ENCODE measurements at places on chromosomes 4 and X.
A peak's percentile ranks its signal among the peaks of the same experiment; 100 is the strongest.

DNA sequence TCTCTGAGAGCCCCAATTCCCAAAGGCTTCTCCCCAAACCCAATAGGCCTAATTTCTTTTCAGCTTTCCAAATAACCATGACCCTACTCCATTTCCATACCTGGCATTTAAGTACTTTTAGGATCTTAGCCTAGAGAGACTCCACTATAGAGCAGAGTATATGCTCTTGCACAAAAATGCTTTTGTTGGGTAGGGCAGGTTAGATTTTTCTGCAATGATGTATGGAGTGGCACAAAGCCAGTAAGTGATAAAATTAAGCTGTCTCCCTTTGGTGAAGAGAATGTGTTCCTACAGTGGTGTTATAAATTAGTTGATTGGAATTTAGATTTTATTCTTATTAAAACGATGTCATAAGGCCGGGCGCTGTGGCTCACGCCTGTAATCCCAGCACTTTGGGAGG, 124.9 kb downstream of the INPP4B start:
- no peak for DNase-seq

GRCh38 chr4:57040510-57040909, 61.8 kb downstream of the POLR2B start:
- no peak for DNase-seq

DNA sequence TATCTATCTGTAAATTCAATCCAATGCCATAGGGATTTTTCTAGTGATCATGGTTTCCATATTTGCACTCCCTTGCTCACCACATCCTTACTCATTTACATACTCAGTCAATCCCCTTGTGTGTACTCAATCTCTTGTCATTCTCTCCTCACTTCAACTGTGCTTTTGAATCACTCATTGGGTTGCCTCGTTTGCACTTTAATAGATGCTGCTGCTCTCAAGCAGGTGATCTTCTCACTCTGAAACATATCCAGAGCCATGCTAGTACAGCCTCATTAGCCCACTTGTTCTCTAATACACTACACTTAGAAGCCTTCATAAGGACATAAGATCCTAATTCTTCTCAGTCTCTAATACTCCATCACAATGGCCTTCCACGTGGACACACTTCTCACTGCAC, 507.9 kb downstream of the TECRL start:
- DNase-seq: no peak

DNA sequence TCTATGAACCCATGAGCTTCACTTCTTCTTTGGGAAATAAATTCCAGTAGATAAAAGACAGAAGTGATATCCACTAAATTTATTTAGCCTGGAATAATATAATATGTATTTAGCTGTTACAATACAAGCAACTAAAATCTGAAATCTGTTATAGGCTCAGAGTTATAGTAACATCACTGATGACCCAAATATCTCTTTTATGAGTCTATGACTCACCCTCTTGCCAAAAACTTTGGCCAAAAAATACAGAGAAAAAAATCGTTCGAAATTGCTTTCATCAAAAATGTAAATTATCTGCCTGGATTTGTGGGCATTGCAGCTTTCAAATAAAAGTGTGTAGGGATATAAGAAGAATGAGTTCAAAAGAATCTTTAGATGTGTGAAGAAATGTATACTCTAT, 89.4 kb upstream of the DKK2 start:
- no peak for DNase-seq

DNA sequence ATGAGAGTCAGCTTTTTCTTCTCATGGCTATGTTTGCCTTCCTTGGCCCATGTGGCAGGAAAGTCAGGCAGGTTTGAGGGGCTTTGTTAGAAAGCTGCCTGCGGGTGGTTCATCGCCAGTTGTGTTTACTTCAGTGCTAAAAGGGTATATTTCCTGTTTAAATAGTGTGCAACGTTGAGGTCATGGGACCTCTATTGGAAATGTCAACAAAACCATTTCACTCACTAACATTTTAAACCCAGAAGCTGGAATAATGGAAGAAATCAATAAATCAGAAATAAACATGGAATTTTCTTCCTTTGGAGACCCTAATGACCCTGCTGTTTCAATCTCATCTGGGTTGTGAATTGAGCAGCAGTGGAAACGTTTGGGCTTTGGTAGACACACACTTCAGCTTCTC, 185.8 kb downstream of the ANKRD50 start:
- DNase-seq: no peak

DNA sequence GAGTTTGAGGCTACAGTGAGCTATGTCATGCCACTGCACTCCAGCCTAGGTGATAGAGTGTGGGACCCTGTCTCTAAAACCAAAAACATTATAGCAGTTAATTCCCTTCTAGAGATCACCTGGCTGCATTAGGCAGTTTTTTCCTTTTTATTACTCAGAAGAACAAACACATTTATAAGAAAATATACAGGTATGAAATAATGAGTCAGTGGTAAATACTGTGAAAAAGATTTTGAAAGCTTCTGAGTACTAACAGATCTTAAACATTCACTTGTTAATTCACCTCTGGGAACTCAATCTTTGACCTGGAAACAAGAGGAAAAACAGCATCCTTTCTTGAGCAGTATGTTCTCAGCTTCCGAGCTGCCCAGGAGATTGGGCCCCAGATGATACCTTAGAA, 64.1 kb downstream of the UCHL1 start:
- no peak for DNase-seq

DNA sequence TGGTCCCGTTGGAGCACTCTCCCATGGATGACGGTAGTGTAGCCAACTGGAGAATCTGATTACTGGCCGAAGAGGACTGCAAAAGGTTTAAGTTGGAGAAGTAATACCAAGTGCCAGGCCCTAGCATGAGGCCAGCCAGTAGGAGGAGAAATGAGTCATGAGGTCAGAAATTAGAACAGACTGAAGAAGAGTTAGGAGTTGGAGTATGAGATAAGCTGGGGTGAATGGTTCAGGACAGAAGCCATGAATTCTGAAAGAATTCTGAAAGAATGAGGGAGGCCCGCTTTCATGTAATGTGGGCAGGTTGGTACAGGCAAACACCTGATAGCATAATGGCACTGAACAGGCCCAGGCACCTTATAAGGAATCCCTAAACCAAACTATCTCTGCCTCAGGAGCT, 18.4 kb upstream of the STK26 start:
- no peak for DNase-seq

DNA sequence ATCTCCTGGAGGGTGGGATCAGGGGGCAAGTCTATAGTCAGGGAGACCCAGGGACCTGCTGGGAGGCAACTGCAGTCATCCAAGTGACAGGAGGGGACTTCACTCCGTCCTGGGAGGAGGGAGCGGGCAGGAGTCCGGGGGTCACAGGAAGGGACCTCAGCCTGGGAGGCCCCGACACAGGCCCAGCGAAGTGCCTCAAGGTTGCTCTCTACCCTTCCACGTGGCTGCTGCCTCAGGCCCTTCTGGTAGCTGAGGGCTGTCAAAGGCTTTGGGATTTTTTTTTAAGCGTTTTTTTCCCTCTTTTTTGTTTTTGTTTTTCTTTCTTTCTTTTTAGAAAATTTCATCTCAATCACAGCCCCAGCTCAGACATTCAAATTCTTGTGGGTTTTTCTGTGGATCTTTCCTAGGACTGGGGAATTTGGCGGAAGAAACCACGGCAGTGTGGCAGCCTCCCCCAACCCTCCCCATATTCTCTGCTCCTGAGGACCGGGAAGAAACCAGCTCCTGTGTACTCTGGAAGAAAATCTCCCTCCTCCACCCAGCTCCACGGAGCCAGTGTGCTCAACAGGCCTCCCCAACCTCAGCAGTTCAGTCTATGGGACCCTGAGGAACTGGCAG, 1.4 kb upstream of the HAUS7 start:
- DNase-seq: no peak

DNA sequence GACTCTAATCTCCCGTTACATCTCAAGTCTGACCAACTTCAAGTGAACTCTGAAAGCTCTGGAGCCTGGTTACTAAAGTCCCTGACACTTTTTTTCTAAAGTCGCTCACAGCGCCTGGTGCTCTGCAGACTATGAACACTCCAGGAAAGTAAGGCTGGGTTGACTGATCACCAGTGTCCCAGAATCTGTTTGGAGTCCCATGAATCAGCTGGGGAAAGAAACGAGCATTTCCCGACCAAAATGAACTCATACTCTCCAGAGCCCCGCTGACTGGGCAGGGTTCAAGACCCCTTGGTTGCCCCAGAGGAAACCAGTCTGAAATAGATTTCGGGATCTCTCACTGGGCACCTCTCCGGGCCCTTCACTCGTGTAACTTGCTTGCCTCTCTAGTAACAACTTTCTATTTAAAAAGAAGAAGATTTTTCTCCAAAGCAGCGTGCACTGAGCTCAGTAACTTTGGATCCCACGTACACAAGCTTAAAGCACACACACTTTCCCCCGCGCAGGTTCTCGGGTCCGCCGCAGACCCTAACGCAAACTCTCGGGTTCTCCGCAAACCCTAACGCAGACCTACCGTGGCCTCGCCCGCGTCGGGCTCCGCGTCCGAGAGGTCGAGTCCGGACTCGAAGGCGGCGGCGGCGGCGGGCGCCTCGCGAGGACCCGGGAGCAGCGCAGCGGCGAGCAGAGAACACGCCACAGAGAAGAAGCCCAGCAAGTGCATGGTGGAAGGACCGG, 964 bp downstream of the VEGFC start:
- DNase-seq: peak; percentile 58

- no peak for DNase-seq
These were observed 250.7 kb downstream of the NAP1L3 start for GRCh38 chrX:93422693-93423092.

- DNase-seq: no peak
These were observed 45.7 kb downstream of the ATP10D start for GRCh38 chr4:47530801-47531200.

- DNase-seq: no peak
These were observed 137.5 kb downstream of the PALLD start for GRCh38 chr4:168634276-168634802.
